Esophagus squamous epithelium (tissue), 5 donors: ENCODE measurements at places on chromosomes 7 and 10.

GRCh38 chr7:148856578-148856881 lies 27.6 kb downstream of the EZH2 start:
- DNase-seq: no peak

DNA sequence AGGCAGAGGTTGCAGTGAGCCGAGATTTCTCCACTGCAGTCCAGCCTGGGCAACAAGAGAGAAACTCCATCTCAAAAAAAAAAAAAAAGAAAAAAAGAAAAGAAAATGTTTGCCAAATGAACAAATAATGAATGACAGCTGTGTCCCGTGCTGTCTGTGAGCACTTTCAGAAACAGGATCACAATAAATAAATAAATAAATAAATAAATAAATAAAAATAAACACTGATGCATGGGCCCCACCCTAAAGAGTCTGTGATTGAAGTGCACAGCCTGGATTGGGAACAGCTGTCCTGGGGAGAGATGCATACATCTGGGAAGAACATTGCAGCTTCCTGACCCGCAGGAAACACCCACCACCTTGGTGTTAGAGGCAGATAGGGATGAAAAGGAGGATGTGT lies 123.6 kb downstream of the NPTX2 start:
- DNase-seq: no peak

- DNase-seq: no peak
These were observed 531.3 kb upstream of the MKI67 start for GRCh38 chr10:128657548-128657947.

- no peak for DNase-seq
These were observed 55.4 kb upstream of the MXI1 start for GRCh38 chr10:110151971-110152370.

GRCh38 chr7:90968871-90969270 lies 295.4 kb upstream of the FZD1 start:
- no peak for DNase-seq

- no peak for DNase-seq
These were observed 104.5 kb downstream of the CCSER2 start for GRCh38 chr10:84432891-84433290.

GRCh38 chr7:24963218-24963617 lies 16.8 kb downstream of the OSBPL3 start:
- no peak for DNase-seq

GRCh38 chr10:31808258-31809218 lies 120.1 kb downstream of the ARHGAP12 start:
- no peak for DNase-seq

DNA sequence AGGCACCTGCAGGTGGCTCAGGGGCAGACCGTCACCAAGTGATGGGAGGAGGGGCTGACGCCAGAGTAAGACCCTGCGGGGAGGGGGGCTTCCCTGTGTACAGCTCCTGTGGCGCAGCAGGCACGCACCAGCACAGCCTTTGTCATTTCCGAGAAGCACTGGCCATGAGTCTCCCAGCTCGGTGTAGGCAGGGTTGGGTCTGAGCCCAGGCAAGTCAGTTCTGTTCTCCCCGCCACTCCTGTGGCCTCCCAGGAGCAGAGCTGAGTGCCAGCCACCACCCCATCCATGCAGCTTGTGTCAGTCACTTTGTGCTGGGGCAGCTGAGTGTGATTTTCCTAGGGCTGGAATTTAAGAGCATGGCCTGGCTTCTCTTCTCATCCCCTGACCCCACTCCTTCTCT lies 13.2 kb downstream of the CPSF4 start:
- no peak for DNase-seq

- DNase-seq: no peak
These were observed 109.1 kb downstream of the MTERF1 start for GRCh38 chr7:91771394-91771793.

DNA sequence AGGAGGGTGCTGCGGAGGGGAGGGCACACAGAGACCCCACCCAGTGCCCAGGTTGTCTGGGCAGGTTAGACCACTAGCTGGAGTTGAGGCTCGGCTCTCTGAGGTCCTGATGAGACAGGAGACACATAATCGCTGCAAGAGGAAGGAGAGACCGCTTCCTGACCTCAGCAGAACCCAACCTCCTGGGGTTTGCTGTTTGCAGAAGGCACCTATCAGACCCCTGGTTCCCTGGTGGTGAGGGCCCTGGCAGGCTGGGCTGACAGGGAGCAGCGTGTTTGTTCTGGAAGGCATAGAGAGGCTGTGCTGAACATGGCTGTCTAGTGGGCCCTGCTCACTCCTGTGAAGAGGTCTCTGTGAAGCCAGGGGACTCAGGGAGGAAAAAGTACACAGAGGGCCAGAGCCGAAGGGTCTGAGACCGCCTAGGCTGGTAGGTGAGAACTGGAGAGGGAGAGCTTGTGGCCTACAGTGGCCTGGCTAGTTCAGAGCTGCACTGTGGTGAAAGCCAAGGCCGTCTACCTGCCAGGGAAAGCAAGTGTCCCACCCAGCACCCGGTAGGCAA lies 39.4 kb upstream of the NPFFR1 start:
- DNase-seq: no peak

GRCh38 chr10:132057191-132057681 lies 8.5 kb upstream of the JAKMIP3 start:
- no peak for DNase-seq

GRCh38 chr10:79132681-79133381 lies 64.1 kb downstream of the ZMIZ1 start:
- DNase-seq: no peak

GRCh38 chr10:55048830-55049498 lies 247.9 kb upstream of the PCDH15 start:
- DNase-seq: no peak

DNA sequence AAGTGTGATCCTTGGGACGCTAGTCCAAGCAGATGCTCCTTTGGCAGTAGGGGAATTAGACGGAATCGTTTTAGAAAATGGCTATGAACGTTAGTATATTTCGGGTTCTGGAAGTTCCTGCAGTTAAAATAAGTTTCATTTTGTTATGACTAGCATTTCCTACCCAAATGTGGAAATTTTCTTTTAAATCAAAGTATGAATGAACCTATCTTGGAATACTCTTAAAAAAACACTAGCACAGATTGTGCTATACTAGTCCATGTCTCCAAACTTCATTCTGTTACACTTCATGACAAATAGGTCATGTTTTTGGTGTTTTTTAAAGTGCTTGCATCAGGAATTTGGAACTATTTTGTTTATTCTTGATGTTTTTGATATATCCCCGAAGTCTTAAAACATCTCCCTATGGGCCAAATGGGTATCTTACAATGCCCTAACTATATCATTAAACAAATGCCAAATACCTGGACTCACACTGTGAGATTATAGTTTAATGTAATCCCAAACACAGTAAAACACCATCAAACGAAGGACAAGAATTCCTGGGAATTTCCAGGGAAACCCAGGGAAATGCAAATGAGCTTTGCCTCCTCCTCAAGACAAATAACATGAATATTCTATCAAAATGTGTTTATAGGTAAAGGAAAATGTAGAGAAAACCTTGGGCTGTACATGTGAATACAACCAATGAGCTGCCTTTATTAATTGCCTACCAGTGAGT lies 75.9 kb upstream of the PTPRZ1 start:
- no peak for DNase-seq

- no peak for DNase-seq
These were observed 314.6 kb downstream of the AUTS2 start for GRCh38 chr7:69912846-69913245.

DNA sequence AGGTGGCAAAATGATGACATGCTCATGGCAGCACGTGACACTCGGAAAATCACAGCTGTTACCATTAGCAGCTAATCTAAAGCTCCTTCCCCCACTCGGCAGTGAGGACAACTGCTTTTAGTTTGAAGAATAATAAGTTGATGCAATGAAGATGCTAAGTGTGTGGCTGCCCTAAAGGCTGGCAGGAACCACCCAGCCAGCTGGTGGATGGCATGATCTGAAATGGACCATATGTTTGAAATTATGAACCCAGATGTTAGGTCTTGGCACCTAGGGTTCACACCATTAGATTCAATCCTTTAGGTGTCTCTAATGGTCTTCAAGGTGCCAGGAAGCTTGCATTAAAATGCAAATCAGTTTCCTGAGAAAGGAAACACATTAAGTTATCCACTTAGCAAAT lies 230.1 kb downstream of the WDR11 start:
- no peak for DNase-seq
